Activated gamma-delta T cell (primary cell): ENCODE measurements at places on chromosomes 1 and 21.

DNA sequence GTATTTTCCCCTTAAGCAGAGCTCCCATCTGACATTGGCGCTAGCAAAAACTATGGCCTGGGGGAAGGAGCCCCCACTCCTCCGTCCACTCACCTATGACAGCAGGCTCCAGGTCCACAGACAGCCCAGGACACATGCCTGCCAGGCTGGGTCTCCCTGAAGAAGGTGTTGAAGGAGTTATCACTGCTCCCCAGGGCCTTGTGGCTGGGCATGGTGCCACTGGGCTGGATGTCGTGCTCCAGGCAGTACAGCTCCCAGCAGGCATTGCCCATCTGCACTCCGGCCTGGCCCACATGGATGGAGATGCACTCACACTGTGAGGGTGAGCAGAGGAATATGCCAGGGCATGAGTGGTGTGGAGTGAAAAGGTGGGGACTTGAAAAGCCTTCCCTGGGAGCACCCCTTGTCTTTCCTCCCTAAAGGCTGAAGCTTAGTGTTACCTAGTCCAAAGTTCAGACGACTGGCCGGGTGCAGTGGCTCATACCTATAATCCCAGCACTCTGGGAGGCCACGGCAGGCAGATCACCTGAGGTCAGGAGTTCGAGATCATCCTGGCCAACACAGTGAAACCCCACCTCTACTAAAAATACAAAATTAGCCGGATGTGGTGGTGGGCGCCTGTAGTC, 30.0 kb downstream of the RABIF start:
- no peak for DNase-seq

DNA sequence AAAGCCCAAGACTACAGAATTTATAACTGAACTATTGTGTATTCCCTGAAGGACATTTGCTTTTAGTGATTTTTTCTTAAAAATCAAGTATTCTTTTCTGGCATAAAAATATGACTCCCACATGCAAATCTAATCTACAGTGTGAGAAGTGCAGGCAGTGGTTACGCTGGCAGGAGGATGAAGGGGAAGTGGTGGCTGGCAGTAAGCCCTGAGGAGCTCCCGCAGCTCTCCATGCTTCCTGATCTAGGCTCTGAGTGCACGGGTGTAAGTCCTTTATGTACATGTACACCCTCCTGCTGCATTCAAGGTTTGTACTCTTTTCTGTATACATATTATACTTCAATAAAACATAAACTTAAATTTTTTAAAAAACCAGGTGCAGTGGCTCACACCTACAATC, 67.5 kb upstream of the PRDX6 start:
- no peak for DNase-seq

DNA sequence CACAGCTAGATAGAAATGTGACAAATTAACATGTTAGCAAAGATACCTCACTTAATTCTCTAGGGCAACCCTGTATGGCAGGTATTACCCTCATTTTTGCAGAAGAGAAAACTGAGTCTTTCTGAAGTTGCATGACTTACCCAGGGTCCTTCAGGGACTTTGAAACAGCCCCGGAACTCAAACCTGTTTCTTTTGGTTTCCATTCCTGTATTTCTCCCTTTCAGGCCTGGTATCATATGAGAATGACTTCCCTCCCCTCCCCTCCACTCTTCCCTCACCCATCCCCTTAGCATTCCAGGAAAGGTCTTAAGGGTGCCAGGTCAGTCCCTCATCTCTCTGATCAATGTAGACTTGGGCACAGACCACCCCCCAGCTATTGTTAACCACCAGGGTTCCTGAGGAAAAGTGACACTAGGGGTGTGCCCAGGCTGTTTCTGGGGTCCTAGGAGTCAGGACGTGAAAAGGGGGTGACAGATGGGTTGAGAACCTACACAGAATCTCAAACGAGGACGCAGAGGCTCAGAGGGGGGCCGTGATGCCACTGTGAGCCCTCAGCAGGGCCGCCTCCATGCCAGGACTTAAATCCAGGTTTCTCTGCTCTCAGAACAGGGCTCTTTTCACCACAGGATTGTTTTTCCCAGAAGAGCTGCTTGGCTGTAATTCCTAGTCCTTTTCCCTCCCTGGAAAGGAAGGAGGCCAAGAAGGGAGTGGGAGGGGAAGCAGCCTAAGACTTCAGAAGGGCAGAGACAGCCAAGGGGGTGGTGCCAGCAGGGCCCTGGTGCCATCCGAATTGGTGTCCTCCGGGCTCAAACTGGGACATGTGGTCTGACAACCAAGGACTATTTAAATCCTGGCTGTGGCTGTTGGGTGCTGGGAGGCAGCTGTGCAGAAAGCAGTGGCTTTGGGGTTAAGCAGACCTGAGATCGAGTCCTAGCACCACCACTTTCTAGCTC, 2.1 kb upstream of the WASF2 start:
- no peak for DNase-seq

GRCh38 chr1:154567386-154568156, at the start of gene CHRNB2:
TSS of gene CHRNB2 (plus strand) at chr1:154567778. CDS start at chr1:154568045, 267 bp downstream.
- peak; percentile 51 for DNase-seq

- no peak for DNase-seq
Observed at GRCh38 chr1:2339206-2340085, 51.9 kb downstream of the MORN1 start.

- no peak for DNase-seq
Observed at GRCh38 chr1:7515175-7515574, 255.9 kb upstream of the VAMP3 start.

DNA sequence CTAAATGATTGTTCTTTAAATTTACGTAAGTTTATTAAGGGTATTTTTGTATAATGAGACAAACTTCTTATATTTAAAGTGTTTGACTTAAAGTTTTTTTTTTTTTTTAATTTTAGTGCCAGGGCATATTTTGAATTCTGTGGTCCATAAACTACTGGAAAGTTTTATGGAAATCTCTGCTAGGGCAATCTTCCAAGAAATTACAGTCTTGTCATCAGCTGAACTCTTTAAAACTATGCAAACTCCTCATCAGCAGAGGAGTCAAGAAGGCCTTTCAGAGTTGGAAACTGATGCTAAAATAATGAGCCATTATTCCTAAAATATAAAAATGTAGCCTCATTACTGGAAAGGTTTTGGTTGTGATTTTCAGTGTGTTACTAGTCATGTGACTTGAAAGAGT, 1201.9 kb downstream of the BRINP3 start:
- no peak for DNase-seq

GRCh38 chr1:180611016-180611930, 20.5 kb upstream of the XPR1 start:
- DNase-seq = no peak

GRCh38 chr1:87733386-87733785, 404.7 kb downstream of the LMO4 start:
- DNase-seq = no peak

DNA sequence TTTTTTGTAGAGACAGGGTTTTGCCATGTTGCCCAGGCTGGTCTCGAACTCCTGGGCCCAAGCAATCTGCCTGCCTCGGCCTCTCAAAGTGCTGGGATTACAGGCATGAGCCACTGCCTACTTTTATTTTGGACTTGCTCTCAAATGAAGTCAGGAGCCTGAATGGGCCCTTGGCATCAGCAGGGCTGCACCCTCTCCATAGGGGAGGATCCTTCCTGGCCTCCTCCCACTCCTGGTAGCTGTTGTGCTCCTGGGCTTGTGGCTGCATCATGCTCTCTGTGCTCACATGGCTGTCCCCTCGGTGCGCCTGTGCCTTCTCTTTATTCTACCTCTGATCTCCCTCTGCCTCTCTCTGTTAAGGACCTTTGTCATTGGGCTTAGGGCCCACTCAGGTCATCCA, 46.4 kb upstream of the DISP3 start:
- DNase-seq = no peak

DNA sequence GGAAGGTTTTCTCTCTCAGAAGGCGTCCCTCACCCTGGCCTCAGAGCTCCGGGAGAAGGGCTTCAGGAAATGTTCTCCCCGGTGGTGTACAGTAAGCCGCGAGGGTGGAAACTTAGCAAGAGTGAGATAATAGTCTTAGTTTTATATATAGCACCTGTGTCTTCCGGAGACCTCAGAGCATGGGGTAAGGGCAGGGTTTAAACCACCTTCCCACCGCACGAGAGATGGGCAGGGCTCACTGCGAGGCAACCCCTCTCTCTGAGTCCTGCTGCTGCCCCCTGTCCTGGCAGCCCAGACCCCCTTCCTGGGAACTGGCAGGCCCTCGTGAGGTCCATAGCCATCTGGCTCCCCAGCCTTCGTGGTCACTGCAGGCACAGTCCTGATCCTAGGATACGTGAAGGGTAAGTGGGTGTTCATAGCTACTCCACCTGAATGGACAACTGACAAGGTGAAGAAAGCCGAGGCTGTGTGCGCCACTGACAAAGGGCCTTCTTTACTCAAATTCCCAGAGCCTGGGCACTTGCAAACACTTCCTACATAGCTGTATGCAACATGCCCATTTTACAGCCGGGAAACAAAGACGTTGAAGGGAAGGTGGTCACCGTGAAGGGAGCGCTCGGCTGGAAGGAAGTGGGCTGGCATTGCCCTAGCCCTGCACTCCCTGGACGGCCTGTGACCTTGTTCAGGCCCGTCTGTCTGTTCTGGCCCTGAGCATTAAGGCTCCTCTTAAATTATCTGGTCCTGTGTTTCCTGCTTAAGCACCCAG, 26.9 kb downstream of the ITPKB start:
- no peak for DNase-seq

DNA sequence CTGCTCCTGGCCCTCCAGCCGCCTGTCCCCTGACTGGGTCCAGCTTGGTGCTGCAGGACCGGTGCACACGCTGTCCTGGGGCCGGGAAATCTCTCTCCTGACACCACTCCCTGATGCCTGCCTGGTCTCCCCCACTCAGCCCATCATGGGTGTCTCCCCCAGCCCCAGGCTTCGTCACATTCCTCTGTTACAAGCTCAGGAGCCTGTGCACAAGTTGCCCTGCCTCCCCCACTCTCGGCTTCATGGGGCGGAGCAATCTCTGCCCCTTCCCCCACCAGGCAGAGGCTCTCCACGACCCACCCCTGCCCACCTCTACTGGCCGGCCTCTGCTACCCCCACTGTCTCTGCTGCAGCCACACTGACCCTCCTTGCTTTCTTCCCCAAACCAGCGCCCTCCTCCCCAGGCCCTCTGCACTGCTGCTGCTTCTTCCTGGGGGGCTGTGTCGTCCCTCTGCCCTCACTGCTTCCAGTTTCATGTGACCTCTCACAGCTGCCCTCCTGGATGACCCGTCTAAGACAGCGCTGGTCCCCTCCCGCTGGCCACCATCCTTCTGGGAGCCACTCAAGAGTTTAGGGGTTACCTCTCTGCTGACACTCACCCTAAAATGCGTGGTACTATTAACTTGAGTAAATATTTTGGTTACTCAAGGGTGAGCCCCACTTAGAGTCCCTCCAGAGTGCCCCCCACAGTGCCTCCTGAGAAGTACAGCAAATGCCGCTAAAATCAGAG, 5.7 kb upstream of the RIPK4 start:
- no peak for DNase-seq

GRCh38 chr1:96722958-96723357, 1.4 kb downstream of the PTBP2 start:
- DNase-seq = no peak

DNA sequence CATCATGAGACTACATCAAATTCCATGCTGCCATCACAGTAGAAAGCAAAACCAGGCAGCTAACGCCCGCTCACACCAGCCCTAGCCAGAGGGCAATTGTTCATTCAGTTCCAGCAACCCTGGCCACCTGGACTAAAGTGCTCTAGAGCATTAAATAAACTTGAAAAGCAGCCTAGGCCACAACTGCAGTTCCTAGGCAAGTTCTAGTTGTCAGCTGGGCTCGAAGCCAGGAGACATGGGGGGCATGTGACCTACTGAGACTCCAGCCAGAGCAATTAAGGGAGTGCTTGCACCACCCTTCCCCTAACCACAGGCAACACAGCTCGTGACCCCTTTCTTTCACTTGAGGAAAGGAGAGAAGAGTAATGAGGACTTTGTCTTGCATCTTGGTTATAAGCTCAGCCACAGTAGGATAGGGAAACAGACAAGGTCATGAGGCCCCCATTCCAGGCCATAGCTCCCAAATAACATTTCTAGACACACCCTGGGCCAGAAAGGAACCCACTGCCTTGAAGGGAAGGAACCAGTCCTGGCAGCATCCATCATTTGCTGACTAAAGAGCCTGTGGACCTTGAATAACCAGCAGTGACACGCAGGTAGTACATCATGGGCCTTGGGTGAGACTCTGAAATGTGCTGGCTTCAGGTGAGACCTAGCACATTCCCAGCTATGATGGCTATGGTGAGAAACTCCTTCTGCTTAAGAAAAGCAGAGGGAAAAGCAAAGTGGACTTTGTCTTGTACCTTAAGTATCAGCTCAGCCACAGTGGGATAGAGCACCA, 77.0 kb downstream of the ZZZ3 start:
- no peak for DNase-seq
